Activated naive CD4-positive, alpha-beta T cell treated with anti-CD3 and anti-CD28 coated beads for 36 hours (primary cell): ENCODE measurements at places on chromosomes 7 and 10. TPM values are rescaled to one million over a fixed set of nuclear protein-coding genes. Genes with fewer than 3 reads are reported as not detected.
A peak's percentile ranks its signal among the peaks of the same experiment; 100 is the strongest.

FBXO24 gene
- 2.6 TPM for total RNA-seq

RELN gene
- not detected for total RNA-seq

COL26A1 gene
- not detected for total RNA-seq

DLD gene
- total RNA-seq, result 96.8 TPM

GRCh38 chr7:41641011-41641664, 61.8 kb downstream of the INHBA start:
- DNase-seq, result no peak

DNA sequence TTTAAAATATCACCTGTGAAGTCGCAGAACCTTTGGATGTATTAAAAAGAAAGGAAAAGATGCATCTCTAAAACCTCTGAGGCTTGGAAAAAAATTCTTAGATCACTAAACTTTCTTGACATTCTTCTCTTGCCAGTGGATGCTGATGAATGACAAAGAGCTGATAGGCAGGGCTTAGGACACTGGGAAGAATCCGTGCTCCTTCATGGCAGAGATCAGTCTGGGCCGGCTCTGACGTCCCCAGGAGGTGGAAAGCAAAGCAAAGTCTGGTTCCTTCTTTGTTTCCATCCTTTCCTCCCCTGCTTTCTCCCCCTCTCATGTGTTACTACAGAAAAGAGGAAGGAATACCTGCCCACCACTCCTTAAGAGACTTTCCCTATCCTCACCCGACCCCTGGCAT, 161.9 kb downstream of the PRKCQ start:
- DNase-seq, result no peak

DNA sequence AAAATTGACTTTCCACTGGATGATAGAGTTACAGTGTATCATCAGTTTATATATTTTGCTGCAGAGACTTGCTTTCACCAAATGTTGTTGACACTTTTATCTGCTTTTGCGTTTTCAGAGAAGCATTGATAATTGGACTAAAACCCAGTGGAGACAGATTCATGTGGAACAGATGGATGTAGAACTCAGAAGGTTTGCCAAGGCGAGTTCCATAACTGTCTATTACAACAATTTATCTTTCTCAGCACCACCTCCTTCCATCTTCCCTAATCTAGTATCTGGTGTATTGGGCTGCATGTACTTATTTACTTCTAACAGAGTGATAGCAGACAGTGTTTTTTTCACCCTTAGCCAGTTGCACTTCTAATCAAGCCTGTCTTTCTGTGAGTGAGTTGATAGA, 73.3 kb downstream of the DNAH11 start:
- no peak for DNase-seq

GRCh38 chr7:158572000-158572828, 15.4 kb downstream of the PTPRN2 start:
- DNase-seq, result no peak

DNA sequence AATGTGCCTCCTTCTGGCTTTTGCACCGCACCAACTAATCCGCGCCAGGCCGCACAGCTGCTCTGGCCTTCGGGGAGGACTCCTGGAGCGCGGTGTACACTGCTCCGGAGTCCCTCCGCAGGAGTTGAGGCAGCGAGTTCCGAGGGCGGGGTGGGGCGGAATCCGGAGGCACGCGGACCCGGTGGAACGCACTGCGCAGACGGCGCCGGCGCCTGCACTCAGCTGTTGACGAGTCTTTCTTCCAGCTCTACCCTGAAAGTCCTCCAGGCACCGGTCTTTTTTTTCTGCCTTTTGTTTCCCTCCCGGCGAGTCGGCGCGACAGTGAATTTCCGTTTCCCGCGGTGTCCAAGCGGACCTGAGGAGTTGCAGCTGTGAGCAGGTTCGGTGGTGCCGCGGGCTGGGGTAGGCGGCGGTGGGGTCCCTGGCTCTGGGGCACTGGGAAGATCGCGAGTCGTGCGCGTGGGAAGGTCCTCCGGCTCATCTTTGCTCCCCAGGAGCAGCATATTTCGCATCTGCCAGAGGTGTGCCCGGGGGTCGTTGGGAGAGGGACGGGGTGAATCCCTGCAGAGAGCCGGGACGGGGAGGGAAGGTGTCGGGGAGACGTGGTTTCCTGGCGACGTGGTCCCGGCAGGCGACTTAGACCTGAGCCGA, 44.1 kb downstream of the SFTPD start:
- DNase-seq, result peak; percentile 71

GRCh38 chr7:57399251-57399940, 50.6 kb upstream of the ZNF716 start:
- no peak for DNase-seq

DNA sequence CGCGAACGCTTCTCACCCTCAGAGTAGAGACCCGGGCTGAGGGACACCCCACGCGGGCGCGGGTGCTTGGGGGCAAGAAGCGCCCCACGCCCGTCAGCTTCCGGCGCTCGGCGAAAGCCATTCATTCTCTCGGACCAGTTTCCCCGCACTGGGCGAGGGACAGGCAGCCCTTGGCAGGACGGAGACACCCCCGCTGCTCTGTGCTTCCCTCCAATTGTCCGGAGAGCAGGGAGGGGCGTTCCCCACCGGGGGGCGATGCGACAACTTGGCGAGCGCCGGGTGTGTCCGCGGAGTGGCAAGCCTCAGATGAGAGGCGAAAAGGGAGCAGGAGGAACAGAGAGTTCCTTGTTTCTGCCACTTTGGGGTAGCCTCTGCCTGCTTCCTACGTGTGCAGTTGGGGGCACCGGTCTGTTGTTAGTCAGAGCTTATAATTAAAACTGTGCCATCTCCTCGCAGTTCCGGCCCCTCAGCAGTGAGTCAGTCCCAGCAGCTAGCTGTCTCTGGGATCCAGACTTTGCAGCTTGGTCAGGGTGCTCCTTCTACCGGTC, 1.7 kb downstream of the GPR158 start:
- DNase-seq, result no peak

- DNase-seq, result no peak
Measured at GRCh38 chr10:13784067-13784466, 197.3 kb downstream of the PRPF18 start.

- DNase-seq, result no peak
Measured at GRCh38 chr7:103569621-103570305, 123.8 kb upstream of the SLC26A5 start.

- no peak for DNase-seq
Measured at GRCh38 chr7:21450941-21451340, 23.1 kb downstream of the SP4 start.

DNA sequence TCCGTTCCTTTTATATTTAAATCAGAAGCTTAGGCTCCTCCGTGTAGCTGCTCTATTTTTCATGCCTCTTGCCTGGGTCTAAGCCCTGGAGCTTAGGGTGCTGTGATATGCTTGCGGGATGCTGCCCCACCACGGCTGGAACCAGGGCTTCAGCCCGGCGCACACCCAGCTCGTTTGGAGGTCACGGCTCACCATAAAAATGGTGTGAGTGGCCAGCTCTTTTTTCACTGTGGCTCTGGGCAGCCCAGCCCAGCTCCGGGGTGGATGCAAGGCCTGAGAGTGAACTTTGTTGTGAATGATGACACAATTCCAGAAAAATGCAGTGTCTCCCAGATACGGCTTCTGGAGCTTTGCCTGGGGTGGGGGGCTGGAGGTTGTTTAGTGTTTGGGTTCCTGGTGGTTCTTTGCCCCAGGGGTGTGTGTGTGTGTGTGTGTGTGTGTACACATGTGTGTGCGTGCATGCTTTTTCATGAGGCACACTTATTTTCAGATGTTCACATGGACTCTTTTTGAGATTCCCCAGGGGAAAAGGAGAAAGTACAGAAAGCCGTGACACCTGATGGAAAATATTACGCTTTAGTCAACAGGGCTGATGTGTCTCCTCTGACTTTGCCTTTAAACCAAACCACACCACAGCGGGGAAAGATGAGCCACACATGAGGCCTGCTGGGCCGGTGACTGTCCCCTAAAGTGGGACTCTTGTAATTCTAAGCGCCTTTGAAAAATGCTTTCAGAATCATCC, 46.2 kb downstream of the GRK5 start:
- peak; percentile 82 for DNase-seq

GRCh38 chr7:94330269-94331020, 64.2 kb upstream of the COL1A2 start:
- no peak for DNase-seq

GRCh38 chr10:126904818-126905701, at the start of gene DOCK1:
DOCK1 (plus strand) TSS chr10:126905428; CDS start chr10:126905518, 90 bp downstream.
- DNase-seq, result peak; percentile 21
